Activated T-cell treated with anti-CD3 and anti-CD28 coated beads, Interleukin-2, amount 50 U/mL, for 1 hour (primary cell): ENCODE measurements at places on chromosomes 12 and 14.

DNA sequence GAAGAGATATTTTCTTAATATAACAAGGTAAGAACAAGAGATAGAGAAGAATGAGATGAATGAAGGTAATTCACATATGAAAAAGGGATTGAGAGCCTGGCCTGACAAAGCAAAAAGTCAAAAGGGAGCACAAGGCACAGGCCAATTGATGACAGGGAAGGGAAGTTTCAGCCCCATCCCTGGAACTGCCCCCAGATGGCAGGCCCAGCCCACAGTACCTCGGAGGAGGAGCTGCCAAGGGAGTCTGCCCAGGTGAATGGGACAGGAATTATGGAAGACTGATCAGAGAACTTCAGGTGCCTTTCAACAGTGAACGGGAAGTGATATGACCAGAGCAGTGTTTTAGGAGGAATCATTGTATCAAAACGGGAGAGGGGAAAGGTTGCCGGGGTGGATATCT is 15.7 kb downstream of the SNRPF start:
- DNase-seq: no peak

- no peak for DNase-seq
Observed at GRCh38 chr14:94382099-94382715, 6.2 kb downstream of the SERPINA1 start.

- no peak for DNase-seq
Observed at GRCh38 chr14:65261946-65262345, 150.6 kb upstream of the FUT8 start.

DNA sequence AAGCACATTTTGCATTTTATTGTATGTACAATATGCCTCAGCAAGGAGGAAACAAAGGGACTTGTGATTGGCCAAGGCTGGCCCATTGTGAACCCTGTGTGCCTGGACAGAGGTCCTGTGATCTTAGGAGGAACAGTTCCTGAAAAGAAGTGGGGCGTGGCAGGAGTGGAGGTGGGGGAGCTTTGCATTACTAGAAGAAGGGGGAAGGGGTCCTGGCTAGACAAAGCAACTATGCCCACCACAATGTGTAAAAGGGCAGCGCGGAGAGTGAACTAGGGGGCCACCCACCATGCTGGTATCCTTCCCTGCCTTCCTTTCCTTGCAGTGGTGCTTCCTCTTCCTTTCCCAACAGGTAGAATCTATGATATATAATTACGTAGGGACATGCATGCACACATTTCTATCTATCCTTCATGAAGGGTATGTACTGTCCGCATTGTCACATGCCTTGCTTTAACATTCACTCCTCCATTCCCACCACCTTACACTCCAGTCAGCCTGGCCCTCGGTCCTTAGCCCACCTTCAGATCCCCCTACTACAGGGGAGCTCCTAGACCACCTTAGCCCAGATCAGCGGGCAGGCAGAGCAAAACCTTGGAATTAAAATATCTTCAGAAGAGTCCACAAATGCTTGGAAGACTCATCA is 12.5 kb downstream of the KRT8 start:
- DNase-seq: no peak

DNA sequence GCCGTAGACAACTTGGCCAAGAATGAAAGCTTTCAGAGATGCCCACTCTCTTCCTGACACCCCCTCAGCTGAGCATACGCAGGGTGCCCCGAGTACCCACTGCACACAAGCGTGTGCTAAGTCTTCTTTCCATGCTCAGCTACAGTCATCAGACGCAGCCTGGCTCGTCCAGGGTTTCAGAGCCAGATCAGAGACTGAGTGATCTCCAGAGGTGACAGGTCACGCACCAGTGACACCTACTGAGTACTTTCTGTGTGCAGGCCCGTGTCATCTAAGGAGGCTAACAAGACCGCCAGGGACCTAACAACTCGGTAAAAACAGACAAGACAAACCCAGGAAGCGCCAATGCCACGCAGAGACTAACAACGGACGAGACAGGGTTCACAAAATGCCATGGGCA is 25.1 kb downstream of the STX2 start:
- DNase-seq: no peak

DNA sequence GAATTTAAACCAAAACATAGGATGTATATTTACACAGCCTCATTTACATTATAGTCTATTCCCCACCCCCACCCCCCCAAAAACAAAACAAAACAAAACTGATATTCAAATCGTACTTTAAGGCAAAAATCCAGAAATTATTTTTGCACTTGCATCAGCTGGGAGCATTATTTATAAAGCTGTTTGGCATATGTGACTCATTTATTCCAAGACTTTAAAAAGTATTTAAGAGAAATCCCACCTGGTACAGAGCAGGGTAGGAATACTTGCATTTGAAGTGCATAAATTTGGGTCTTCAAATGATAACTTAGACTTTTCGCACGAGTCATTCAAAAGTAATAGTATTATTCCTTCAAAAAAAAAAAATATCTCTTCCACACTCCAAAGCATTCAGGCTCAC is 1.1 kb downstream of the KLHL28 start:
- no peak for DNase-seq

- no peak for DNase-seq
Observed at GRCh38 chr14:60204843-60205774, 39.9 kb upstream of the DHRS7 start.

- DNase-seq: no peak
Observed at GRCh38 chr12:39772821-39773259, 153.2 kb upstream of the ABCD2 start.
